ENCODE measurements at places on chromosomes 1 and 21.

DNA sequence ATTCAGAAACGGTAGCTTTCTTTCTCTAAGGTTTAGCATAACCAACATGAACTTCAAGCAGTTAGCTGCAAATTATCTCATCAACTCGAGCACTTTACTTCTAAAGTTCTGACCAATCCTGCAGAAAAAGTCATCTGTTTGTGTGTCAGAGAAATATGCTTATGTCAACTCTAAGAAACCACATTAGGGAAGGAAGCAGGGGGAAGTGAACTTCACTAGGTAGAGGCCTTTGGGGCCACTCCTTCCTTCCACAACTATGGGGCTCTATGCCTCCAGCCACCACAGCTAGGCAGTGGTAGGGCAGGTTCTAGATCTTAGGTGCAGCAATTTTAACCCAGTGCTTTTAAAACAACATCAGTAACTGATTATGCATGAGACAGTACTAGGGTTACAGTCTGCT is 375.9 kb downstream of the DSCAM start:
- DNase-seq = no peak

GRCh38 chr1:175075572-175076568 is 8.2 kb downstream of the TNN start:
- DNase-seq = no peak

DNA sequence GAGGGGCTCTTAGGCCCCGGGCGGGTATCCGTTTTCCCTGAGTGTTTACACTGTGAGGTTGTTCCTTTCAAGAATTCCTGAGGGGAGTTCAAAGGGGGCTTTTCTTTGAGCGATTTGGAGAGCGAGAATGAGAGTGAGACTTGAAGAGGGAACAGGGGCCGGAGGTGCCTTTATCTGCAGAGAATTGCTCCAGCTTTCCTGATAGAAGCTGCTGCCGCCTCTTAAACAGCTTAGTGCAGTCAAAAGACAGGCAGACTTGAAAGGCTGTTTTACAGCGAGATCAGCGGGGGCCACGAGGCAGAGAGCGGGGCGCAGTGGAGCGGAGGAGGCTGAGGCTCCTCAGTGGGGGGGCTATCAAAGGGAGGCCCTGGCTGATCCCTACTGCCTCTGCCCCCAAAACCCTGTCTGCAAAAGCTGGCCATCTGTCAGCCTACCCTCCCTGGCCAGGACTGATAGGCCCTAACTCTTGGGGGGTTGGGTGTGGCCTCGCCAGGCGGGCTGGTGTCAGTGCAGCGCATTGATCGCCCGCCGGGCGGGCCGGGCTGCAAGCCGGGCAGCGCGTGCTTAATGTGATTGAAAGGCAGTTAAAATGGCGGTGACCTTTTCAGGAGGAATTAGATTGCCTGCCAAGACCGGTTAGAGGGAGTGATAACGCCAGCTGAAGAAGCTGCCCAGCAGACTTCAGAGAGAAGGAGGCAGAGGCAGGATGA is 36.4 kb downstream of the TMEM53 start:
- no peak for DNase-seq

GRCh38 chr1:226761322-226761721 is 22.2 kb upstream of the ITPKB start:
- no peak for DNase-seq

- no peak for DNase-seq
Observed at GRCh38 chr1:178408871-178409270, 87.9 kb downstream of the CLEC20A start.

DNA sequence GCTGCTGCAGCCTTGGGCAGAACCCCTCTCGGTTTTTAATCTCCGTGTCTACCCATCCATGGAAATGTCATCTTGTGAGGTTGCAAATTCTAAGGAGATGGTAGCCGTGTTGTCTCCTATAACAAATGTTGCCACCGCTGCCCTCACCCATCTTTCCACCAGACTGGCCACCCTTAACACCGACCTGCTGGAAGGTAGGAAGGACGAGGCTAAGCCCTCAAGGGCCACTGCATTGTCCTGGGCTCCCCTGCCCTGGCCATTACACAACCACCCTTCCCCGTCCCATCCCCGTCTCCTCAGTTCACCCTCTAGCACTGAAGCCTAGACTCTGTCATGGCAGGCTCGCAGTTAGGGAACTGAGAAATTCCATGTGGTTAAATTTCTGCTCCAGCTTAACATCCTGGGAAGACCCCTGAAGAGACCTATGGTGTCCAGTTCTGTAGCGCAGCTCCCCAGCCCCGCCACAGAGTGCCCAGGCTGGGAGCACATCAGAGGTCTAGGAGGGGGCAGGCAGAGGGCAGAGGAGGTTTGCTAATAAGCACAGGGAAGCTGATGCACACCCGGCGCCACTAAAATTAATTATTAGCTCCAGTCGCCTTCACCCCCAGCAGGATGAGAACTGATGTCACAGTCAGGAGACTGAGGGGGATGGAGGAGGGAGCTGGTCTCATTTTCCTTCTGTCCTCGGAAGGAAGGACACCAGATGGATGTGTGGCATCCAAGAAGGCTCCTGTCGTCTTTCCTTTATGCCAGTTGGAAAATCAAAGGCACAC is 38.3 kb downstream of the STUM start:
- no peak for DNase-seq

DNA sequence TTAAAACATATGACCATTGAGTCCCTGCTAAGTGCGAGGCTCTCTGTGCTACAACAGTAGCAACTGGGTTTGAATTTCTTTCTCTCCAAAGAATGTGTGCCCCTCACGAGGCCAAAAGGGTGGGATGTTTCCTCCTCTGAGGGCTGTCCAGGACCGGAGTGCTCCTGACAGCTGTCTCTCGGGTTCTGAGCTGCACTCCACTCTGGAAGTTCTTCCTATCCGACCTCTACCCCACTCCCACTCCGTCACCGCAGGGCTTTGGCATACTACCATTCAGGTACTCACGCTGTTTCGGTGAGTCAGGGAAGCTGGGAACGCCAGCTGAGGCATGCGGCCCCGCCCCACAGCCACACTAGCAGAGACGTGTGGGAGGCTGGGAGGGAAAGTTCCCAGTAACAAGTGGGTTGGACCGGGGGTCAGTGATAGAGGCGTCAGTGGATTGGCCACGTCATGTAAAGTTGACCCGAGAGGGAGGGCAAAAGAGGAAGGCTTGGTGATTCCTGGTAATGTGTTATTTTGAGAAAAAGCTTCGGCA is 705 bp upstream of the SLC50A1 start:
- DNase-seq = peak; percentile 8

DNA sequence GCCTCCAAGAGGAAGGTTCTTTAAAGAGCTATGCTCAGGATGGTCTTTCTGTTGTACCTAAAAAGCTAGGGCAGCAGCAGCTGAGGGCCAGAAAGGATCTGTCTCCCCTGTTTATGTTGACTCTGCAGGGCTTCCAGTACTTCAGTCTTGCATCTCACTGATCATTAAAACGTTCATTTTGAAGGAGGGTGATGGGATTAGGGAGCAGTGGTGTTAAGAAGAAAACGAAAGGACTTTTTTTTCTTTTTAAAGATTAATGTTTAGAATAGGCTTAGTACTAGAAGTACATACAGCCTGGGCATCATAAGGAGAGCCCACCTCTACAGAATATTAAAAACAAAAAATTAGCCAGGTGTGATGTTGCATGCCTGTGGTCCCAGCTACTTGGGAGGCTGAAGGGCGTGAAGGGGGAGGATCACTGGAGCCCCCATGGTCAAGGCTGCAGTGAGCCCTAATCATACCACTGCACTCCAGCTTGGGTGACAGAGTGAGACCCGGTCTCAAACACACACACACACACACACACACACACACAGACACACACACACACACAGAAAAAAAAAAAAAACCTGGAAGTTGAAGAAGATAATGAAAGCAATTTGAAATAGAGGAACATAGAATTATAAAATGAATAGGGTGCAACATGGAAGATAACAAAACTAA is 2.9 kb downstream of the CR1L start:
- DNase-seq = no peak

DNA sequence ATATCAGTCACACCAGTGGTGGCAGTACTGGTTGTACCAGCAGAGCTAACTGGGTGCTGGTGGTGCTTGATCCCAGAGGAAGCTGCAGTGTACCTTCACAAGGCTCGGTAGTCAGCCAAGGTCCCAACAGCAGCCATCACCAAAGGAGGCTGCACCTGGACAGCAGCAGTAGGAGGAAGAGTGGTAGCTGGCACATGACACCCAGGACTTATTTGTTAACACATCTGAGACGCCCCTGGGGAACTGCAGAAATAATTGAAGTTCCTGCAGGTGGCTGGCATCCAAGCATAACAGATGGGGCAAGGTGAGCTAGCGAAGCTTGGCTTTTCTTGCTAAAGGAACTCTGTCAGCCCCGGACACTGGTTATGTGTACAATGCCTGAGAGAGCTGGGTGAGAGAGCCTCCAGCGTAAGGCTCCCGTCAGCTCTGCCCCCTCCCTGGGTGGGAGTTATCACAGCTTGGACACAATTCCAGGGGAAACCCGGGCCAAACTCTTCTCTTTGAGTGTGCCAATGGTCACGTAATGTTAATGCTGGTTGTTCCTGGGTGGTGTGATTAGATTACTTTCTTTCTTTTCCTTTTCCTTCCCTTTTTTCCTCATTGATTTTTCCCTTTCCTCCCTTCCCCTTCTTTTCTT is 29.1 kb upstream of the PARP1 start:
- DNase-seq = no peak

DNA sequence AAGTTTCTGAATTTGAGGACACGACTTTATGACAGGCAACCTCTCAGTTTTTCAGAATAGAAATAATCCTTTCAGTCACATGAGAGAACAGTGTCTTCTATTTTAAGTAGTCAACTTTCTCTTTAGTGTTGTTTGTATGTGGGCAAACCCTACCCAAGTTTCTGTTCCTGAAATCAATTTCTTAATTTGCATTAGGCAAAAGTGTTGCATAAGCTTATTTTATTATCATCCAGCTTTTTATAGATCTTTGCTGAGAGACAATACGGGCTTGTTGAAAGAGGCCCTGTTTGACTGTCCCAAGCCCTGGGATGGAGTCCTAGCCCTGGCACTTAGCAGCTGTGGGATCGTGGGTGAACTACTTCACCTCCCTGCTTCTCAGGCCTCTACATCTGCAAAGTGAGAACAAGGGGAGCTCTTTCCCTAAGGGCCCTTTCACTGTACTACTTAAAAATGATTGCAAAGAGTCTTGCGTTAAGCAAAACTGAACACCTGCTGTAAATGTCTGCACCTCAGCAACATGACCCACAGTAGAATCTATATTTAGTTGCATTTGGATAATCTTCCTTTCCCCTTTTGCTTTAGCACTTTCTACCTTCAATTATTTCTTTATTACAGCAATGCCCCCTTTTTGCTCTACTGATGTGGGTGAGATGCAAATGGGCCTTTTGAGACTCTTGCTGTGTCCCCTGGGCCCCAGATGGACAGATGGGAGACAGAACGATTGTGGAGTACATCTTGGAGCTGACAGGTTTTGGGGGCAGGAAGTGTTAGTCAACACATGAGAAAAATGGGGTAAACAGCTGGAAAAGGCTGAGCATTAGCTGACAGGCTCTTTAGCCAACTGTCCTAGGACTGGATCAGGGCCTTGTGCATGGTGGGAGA is 41.0 kb upstream of the SCAF4 start:
- no peak for DNase-seq

DNA sequence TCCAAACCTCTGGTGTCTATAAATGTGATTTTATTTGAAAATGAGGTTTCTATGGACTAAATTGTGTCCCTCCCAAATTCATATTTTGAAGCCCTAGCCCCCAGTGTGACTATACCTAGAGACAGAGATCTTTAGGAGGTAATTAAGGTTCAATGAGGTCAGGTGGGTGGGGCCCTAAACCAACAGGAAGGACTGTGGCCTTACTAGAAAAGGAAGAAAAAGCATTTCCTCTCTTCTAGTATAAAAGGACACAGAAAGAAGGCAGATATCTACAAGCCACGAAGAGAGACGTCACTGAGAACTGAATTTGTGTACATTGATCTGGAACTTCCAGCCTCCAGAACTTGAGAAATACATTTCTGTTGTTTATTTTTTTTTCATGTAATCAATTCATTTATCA is 123.1 kb upstream of the RUNX1 start:
- no peak for DNase-seq

- no peak for DNase-seq
Observed at GRCh38 chr1:160167580-160167979, 16.2 kb downstream of the ATP1A4 start.
